ENCODE measurements at places on chromosomes 2 and 18. TPM values are rescaled to one million over a fixed set of nuclear protein-coding genes. Genes with fewer than 3 reads are reported as not detected.

DNA sequence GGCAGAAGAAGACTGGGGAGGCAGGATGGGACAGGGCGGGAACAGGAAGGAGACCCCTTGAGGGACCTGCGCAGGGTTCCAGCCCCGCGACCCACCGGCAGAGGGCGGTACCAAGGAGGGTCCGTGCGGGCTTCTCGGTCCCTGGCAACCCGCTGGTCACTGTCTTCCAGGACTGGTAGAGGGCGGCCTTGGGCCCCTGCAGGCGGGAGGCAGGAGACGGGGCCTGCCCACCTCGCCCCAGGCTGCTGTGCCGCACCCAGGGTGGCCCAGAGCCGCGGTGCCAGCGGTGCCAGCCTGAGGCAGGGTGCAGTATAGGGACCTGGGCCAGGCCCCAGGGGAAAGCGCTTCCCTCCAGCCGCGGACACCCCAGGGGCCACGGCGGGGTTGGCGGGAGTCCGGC, 34.5 kb downstream of the NEURL3 start:
- peak; percentile 61 for DNase-seq

DNA sequence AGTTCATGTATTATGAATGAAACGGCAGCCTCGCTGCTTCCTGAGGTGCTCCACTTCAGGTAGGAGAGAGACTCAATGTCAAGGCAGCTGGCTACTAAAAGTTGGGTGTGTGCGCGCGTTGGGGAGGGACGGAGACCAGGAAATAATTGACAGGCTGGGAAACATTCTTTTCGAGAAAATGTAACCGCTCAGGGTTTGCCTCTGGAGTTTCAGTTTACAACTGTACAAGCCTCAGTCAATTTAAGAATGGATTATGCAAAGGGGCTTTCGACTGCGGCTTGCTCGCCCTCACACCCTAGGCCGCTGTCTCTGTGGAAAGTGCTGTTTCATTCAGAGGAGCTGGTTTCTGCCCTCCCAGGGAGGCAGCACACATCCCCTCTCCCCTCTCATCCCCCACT, 4.4 kb upstream of the SPRED2 start:
- peak; percentile 48 for DNase-seq

DNA sequence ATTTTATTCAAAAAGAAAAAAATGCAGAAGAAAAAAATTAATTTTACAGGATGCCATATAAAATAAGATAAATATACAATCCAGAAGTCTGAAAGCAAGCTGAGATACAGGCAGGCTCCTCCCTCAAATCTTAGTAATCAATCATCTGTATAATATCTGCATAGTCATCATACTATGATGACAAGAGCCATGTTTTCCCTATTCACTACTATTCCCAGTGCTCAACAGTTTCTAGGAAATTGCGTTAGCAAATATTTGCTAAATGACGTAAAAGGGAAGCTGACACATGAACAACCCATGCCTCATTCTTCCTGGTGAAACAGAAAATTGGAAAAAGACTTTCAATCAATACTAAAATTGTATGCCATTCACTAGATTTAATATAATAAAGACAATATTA, 793.2 kb downstream of the SUCLG1 start:
- no peak for DNase-seq

GRCh38 chr2:234081970-234082822, 31.7 kb downstream of the SPP2 start:
- DNase-seq: no peak

SRD5A2 gene
- not detected for total RNA-seq

- no peak for DNase-seq
Observed at GRCh38 chr18:13186687-13187086, 31.9 kb upstream of the LDLRAD4 start.

DNA sequence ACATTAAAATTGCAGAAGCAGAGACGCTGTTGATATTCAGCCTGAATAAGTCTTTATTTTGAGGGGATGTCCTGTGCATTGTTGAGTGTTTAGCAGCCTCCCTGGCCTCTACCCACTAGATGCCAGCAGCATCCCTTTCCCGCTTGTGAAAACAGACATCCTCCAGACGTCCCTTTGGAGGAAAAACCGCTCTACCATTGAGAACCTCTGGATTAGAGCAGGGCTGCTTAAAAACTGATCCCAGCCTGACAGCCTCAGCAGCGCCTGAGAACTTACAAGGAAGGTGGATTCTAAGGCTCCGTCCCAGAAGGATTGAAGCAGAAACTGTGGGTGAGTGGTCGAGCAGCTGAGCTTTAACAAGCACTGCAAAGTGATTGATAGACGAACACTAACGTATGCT, 349.7 kb downstream of the CYRIA start:
- no peak for DNase-seq

MPPE1 gene
- 67.2 TPM for total RNA-seq

Measured in activated naive CD4-positive, alpha-beta T cell treated with anti-CD3 and anti-CD28 coated beads, Interleukin-2, amount 50 U/mL, for 72 hours (primary cell).